Retina (tissue), 1 donor: ENCODE measurements at places on chromosomes 3 and 15.

DNA sequence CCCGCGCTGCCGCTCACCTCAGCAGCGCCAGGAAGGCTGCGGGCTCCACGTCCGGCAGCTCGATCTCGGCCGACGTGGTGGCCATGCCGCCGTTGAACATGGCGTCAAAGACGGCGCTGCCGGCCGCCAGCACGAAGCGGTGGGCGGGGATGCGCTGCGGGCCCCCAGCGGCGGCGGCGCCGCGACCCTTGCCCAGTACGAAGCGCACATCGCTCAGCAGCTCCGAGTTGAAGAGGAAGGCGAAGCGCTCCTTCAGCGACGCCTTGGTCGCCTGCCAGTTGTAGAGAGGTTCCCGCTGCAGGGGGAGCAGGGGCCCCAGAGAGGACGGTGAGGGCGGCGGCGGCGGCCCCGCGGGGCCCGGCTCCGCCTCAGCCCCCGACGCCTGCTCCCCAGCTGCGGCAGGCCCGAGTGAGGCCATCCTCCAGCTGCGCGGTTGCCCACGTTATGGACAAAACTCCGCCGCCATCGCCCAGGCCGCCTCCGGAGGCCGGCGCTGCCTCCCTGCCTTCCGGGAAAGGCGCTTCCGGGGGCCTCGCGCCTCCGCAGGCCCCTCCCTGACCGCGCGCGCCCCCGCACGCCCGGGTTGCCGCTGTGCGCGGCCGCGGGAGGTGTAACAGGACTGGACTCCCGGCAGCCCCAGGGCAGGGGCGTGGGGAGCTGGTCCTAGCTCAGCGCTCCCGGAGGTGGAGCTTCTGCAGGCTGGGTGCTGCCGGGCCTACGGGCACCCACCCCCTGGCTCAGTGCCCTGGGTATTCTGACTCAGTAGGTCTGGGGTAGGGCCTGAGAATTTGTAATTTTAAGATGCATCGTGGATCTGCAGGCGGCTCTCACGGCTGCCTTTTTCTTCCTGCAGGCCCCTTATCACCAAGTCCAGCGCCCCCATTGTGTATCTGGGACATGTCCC, at the start of gene BTBD1:
TSS of gene BTBD1 (minus strand) at position 519 of the 904 bp plus-strand sequence. CDS start at position 418, 101 bp downstream.
- DNase-seq = peak; percentile 94

DNA sequence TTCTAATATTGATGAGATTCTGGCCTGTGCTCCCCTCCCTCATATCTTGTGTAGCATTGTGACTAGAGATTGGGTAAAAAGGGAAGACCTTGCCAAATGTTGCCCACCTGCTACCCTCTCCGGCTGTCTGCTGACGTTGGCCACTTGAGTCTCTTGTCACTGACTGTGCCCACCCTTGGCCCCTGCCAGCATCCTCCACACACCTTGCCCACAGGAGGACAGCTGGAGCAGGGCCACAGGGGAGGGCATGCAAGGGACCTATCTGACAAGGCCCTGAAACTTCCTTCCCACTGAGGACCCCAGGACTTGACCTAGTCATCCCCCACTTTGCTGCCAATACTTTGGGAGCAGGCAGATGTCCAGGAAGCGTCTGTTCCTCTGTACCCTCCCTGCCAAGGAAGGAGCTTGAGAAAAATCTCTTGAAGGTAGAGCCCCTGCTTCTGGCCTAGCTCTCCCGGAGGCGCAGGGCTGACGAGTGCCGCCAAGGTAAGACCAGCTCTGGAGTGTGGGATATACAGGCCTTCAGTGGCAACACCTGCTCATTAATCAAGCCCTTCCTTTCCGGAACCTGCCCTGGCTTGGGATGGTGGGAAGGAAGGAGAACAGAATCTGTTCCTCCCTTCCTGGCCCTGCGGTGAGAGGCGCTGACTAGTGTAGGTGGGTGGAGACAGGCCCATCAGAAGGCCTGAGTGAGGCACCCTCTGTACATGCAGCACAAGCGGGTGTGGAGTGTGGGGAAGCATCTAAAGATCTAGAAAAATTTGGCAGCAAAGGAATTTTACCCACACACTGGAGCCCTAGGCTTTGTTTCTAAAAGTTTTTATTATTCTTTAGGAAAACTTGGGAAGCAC, 4.9 kb upstream of the PAK6 start:
- DNase-seq = no peak

DNA sequence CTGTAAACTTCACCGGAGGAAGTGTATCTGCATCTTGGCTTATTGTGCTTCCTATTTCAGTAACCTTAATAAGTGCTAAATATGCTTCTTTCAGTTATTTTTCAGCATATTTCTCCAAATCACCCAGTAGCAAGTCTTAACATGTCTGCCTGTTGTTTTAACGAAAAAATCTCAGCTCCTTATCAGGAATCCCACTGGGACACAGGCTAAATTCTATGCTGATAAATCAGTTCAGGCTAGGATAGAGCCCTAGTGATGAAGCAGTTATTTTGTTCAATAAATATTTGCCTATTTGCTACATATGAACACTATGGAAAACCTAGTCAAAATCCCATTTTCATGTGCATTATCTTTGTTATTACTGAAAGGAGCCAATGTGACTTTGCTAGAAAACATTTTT, 8.2 kb upstream of the MITF start:
- no peak for DNase-seq

GRCh38 chr3:143830063-143830462, 18.2 kb downstream of the SLC9A9 start:
- DNase-seq = no peak

GRCh38 chr3:70094197-70094596, 94.7 kb downstream of the SAMMSON start:
- no peak for DNase-seq

DNA sequence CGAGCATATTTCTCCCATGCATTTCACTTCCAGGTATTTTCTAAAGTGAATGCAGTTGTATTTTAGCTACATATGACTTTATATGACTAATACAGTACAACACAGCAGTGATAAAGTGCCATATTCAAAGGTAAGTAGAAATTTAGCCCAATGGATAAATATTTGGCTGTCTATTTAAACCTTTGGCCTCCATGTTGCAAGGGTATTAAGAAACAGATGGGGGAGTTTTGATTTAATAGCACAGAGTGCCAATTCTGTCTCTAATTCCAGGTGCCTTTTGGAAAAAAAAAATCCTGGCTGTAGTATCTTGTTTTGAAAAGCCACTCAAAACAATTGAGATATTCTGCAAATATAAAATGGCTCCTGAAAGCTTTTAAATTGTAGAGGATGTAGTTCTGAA, 44.9 kb upstream of the SGO1 start:
- no peak for DNase-seq

DNA sequence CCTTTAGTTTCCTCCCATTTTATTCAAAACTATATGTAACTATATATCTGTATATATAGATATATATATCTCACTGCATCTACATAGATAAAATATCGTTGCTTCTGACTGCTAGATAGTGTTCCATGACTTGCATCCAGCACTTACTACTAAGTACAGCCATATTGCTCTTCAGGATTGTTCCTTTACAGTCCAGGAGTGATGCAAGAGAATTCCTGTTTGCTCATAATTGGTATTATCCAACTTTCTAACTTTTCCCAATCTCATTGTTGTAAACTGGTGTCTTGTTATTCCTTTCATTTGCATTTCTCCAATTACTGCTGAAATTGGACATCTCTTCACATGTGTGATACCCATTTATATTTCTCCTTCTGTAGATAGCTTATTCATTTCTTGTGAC, 99.8 kb upstream of the STRIT1 start:
- no peak for DNase-seq

DNA sequence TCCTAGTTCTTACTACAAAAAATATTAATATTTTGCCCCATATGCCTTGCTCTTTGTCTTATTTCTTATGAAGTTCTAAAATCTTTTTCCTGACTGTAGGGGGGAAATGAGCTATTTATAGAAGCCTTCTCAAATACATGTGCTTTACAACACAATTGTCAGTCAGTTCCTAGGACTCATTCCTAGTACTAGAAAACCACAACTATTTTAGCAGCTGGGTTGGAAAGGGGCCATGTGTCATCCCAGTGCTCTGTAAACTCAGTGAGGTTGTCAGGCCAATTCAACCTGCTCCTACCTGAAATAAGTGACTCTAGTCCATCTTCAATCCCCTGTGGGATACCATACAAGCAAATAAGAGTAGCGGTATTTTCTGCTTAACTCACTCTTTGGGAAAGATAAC, 153.8 kb downstream of the ULK4 start:
- no peak for DNase-seq

- no peak for DNase-seq
Observed at GRCh38 chr15:52651114-52651513, 28.1 kb downstream of the ATOSA start.

- DNase-seq = no peak
Observed at GRCh38 chr15:31080591-31081014, 20.9 kb downstream of the TRPM1 start.

DNA sequence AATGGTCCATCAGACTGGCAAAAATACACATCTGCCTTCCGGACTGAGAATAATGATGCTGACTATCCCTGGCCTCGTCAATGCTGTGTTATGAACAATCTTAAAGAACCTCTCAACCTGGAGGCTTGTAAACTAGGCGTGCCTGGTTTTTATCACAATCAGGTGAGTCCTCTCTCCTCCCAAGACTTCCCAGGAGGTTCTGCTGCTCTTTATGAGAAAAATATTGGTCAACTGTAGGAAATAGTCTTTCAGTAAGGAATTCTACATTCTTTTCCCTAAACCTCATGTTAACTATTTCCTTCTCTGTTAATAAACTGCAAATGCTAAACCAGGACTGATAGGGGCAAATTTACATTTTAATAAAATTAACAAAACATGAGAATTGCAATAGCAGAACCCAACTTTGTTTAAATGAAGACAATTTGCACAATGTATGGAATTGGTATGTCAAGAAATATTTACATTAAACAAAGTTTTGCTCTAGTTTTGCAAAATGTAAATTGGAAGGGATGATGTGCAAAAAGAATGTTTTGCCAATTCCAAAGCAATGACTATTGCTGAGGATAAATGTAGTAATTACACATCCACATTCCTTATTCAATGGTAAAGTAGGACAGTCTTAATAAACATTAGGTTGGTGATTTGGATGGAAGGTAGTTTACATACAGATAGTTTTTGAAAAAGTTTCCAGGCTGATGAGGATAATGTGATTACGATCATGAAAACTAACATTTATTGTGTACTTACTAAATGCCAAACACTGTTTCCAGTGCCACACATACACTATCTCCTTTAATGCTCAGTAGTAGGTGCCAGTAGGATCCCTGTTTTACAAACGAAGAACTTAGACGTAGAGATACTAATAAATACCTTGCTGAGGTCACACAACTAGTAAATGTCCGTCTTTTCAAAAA, 21.1 kb downstream of the UPK1B start:
- no peak for DNase-seq

DNA sequence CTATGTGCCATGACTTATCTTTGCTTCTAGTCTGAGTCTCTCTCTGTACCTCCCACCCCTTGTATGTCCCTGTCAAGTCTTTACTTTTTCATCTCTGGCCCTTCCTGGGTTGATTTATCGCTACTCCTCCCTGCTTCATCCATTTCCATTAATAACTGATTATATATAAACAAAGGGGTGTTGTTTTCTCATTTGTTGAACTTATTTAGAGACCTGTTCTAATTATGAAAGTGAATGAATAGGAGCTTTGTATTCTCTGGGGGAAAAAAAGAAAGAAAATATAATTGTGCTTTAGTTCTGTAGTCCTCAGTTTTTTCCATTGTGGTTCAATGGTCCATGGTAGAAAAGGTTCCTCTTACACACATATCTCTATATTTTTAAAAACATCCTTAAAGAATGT, 328.9 kb upstream of the PPP2R3A start:
- DNase-seq = no peak

- DNase-seq = no peak
Observed at GRCh38 chr15:65210770-65211481, at the start of gene CILP. TSS of gene CILP (minus strand) at chr15:65211473. CDS start at chr15:65209755, 1,718 bp downstream.

- no peak for DNase-seq
Observed at GRCh38 chr3:172868582-172869200, 118.2 kb downstream of the ECT2 start.
